ENCODE measurements at places on chromosomes 16 and 17. TPM values are rescaled to one million over a fixed set of nuclear protein-coding genes. Genes with fewer than 3 reads are reported as not detected.

The DOC2A gene
- 0.80 TPM for total RNA-seq

The HOXB5 gene
- total RNA-seq, result not detected

The SLC6A4 gene
- total RNA-seq, result not detected

The ADGRG3 gene
- not detected for total RNA-seq

The METRNL gene
- total RNA-seq, result 2.5 TPM

The SULT1A1 gene
- total RNA-seq, result 5.7 TPM

The CEP295NL gene
- 0.29 TPM for total RNA-seq

The OR1F1 gene
- 0.35 TPM for total RNA-seq

The CD7 gene
- total RNA-seq, result not detected

The IFT20 gene
- 37.4 TPM for total RNA-seq

The SPNS3 gene
- not detected for total RNA-seq

The FOXL1 gene
- 8.0 TPM for total RNA-seq

The TMEM220 gene
- 2.0 TPM for total RNA-seq

The RAB34 gene
- total RNA-seq, result 83.4 TPM

The ZG16 gene
- not detected for total RNA-seq

The CLEC3A gene
- not detected for total RNA-seq

The TP53TG3F gene
- total RNA-seq, result not detected

The CYTH1 gene
- total RNA-seq, result 28.0 TPM

The ARHGDIG gene
- not detected for total RNA-seq

The CCL7 gene
- not detected for total RNA-seq

The IRX3 gene
- 15.5 TPM for total RNA-seq

The ACSM2B gene
- not detected for total RNA-seq

The CLDN6 gene
- total RNA-seq, result not detected

The ITGAD gene
- total RNA-seq, result not detected

The CCL11 gene
- total RNA-seq, result not detected

The GINS2 gene
- total RNA-seq, result 17.6 TPM

The SOST gene
- total RNA-seq, result not detected

The LYZL6 gene
- total RNA-seq, result not detected

The CRISPLD2 gene
- total RNA-seq, result 2.3 TPM

The TBC1D3G gene
- not detected for total RNA-seq

The TBC1D3K gene
- 0.68 TPM for total RNA-seq

The ADAP2 gene
- total RNA-seq, result 3.5 TPM

The OR2C1 gene
- not detected for total RNA-seq

The IL17C gene
- total RNA-seq, result not detected

The CCL8 gene
- not detected for total RNA-seq

The FOXF1 gene
- total RNA-seq, result not detected

The CBX2 gene
- total RNA-seq, result 0.67 TPM

The CMTM2 gene
- not detected for total RNA-seq

The SPATA22 gene
- total RNA-seq, result not detected

The TERB1 gene
- not detected for total RNA-seq

The RHBDL1 gene
- 9.0 TPM for total RNA-seq

The FKBP10 gene
- 131 TPM for total RNA-seq
